Stimulated activated CD8-positive, alpha-beta memory T cell treated with anti-CD3 and anti-CD28 coated beads, Interleukin-7, amount 100 ng/mL, for 1 hour (primary cell): ENCODE measurements at places on chromosomes 16 and 17.

DNA sequence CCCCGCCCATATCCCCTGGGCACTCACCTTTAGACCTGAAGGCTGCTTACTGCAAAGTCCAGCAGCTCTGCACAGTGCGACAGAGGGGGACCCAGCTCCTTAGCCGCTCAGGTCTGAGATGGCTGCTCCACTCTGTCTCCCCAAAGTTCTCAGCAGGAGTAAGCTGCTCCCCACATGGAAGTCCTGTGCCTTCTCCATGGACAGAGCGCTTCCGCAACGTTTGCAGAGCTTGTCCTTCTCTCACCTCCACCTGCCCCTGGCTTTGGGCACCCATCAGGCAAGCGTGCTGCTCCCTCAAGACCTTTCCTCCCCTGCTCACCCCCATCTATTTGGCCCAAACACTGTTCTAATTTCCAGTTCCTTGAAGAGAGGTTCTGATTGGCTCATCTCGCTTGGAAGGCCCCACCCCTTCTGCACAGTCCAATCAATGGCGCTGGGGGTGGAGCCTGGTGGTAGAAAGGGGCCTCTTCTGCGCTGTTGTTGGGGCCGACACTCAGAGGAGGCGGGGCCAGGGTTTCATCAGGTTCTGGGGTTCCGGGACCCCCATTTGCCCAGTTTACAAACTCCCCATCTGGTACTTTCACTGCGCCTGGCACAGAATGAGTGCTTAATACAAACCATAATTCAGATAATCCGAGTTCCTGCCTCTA, 137.2 kb downstream of the CYLD start:
- DNase-seq, result no peak

GRCh38 chr16:17173281-17173680, 297.5 kb downstream of the XYLT1 start:
- DNase-seq, result no peak

DNA sequence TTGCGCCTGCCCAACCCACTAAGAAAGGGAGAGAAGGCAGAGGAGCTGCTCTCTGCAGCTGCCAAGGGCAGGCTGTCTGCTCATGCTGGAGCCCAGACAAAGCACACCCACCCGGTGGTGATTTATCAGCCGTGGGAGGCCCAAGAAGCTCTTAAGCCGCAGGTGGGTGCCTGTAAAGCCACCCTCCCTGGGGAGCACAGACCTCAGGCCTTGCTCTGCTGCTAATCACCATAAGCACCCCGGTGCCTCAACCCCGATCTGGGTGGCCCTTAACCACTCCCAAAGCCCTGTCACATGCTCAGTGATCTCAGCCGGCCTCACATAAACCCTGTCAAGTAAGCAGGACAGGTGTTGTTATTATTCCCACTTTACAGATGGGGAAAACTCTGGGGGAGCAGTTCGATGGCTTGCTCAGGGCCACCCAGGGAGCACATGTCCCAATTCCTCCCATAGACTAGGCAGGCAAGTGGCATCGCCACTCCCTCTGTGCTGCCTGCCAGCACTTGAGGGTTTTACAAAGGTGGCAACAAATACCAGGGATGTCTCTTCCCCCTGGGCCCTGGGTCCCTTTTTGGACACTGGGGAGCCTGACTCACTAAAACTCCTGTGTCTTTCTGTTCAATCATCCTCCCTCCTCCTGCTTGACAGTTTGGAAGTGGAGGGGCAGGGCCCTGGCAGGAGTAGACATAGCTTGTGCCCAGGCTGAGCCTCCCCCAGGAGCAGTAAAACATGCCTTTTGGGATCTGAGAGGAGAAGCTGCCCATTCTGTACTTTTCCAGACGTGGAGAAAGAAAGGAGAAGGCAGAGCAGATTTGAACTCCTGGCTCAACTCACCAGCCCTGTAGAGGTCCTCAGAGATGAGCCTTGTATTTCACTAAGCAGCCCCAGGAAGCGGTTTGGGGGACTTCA, 299.3 kb downstream of the SOX9 start:
- DNase-seq, result no peak

DNA sequence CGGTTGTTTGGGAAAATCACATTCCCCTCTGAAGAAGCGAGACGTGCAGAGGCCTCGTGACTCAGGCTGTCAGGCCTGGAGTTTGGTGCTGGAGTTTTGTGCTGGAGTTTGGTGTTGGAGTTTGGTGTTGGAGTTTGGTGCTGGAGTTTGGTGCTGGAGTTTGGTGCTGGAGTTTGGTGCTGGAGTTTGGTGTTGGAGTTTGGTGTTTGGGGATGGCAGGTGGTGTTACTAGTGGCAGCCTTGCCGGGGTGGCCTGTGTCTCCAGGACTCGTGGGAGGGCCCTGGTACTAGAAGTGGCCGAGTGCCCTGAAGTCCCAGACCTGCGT, 12.6 kb downstream of the TBC1D24 start:
- no peak for DNase-seq

GRCh38 chr16:54346041-54346440, 59.5 kb upstream of the IRX3 start:
- no peak for DNase-seq

DNA sequence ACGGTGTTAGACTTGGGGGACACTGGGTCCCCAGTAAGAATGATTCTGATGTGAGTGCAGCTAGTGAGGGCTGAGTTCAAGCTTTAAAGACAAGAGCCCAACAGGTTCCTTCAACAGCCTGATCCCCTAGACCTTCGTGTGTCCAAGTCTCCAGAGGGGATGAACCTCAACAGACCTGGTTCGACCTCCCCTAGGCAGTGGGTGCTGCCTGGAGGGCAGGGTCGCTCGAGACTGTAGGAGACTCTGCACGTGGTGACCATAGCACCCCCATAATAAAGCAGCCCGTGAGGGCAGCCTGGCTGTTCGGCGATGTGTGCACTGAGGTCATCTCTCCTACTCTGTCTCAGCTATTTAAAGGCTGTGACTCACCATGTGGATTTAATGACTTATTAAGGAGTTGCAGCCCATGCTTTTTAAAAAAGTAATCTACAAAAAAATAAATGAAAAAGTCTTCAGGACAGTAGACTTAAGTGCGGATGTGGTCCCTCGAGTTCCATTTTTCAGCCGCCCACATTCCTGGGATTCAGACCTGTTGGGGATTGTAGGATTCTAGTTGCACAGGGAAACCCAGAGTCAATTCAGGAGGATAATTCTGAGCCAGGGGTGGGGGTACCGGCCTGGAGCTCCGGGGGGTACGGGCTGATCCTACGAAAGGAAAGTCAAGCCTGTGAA, 23.4 kb upstream of the METRNL start:
- no peak for DNase-seq

- DNase-seq, result no peak
Measured at GRCh38 chr17:59754552-59754951, 47.1 kb downstream of the VMP1 start.

DNA sequence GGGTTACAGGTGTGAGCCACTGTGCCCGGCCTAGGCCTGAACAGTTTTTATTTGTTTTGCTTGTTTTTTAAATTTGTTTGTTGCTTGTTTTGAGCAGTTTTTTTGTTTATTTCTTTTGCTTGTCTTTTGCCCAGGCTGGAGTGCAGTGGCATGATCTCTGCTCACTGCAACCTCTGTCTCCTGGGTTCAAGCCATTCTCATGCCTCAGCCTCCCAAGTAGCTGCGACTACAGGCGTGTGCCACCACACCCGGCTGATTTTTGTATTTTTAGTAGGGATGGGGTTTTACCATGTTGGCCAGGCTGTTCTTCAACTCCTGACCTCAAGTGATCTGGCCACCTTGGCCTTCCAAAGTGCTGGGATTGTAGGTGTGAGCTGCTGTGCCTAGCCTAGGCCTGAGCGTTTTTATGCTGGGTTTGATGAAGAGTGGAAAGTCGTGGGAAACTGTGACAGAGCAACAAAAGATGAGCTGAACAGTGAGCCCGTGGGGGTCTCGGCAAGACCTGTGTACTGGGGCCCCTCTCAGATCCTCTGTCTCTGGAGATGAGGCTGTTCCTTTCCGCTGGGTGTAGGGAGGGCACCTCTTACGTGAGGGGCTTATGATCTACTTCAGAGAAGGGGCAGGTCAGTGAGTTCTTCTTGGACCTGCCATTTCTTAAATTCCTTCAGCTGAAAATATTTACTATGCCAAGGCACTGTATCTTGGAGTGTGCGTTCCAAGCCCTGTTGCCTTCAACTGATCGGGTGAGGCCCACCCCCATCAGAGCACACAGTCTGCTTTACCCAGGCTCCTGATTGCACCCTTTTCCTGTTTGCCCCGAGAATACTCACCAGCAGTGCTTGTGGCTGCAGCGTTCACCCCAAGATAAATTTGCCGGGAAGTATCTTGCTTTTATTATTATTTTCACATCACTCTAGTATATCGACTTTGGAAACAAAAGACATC, 322.1 kb downstream of the SEC14L1 start:
- DNase-seq, result no peak

GRCh38 chr16:84308120-84308519, 13.4 kb downstream of the WFDC1 start:
- no peak for DNase-seq

DNA sequence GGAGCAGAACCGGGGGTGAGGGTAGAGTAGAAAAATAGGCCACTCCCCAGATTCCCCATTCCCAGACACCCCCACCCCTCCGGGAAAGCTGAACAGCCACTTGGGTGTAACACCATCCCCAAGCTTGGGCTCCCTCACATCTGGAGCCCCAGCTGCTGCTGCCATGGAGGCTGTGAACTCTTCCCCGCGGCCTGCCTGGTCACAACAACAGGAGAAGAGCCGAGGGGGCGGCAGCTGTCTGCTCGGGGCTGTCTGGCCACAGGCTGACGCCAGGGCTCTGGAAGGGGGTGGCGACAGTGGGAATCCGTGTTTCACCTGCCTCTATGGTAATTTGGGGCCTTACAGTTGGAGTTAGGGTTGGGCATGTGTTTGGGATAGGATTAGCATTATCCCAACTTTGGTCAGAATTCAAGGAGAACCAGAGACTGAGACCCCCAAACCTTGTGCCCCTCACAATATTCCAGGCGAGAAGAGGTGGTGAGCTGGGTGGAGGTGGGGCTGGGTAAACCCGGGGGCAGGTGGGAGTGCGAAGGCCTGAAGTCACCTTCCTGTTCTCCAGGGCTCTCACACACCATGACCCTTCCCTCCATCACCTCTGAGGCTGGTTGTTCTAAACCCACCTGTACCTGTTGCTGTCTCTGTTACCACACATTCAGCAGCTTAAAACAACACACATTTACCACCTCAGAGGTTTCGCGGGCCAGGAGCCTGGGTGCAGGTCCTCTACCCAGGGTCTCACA, 29.7 kb upstream of the NXPH3 start:
- no peak for DNase-seq

GRCh38 chr16:69397821-69398521, 12.2 kb upstream of the TERF2 start:
- no peak for DNase-seq

DNA sequence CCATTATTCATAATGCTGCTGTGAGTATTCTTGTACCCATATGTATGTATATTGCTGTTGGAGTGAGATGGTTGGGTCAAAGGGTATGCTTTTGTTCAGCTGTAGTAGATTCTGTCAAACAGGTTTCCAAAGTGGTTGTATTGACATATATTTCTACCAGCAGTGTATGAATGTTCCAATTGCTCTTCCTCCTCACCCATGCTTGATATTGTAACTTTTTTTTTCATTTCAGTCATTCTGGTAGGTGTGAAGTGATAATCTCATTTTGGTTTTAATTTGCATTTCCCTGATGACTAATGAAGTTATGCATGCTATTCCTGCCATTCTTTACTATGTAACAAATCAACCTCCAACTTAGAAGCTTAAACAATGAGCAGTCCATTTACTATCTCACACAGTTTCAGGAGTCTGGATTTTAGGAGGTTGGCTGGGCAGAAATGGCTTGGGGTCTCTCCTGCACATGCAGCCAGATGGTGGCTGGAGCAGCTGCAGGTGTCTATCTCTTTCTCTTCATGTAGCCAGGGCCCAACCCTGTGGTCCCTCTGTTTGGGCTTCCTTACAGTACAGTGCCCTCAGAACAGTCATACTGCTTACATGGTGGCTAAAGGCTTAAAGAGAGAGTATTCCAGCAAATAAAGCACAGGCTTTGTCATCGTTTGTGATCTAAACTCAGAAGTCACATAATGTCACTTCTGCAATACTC, 21.2 kb downstream of the ERAL1 start:
- no peak for DNase-seq

DNA sequence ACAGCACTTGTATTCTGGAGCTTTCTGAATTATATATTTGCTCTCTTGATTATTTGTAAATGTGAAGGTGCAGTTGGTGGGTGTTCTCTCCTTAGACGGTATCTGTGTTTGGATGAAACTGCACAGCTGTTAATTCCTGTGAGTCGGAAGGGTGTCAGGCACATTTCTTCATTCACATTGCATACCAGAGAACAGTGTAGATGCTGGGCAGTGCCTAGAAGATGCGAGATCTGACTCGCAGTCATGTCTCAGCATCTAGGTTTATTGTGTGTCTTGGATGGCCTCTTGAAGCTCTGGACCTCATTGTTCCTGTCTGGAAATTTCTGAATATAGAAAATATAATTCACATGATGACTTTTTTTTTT, 61.2 kb downstream of the CLEC16A start:
- no peak for DNase-seq

DNA sequence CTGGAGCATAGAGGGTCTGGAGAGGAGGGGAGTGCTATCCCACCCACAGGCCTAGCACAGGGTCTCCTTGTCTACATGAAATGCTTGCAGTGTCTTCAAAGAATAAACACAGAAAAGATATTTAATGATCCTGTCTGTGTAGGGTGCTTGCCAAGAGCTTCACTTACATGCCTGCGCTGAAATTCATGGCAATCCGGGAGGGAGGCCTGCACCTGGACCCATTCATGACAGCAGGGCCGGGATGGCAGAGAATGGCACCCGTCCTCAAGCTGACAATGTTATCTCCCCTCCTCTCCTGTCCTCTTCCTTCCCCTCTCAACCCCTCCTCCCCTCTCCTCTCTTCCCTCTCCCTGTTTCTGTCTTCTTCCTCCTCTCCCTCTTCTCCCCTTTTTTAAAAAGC, 2.1 kb downstream of the ADGRG3 start:
- DNase-seq, result no peak

- DNase-seq, result no peak
Measured at GRCh38 chr17:81656118-81656743, at the start of gene PDE6G. PDE6G (minus strand) TSS chr17:81656542; CDS start chr17:81653305, 3,237 bp downstream.

GRCh38 chr16:69741951-69742904, 12.5 kb downstream of the NOB1 start:
- DNase-seq, result no peak

- no peak for DNase-seq
Measured at GRCh38 chr16:2333772-2334379, 6.7 kb downstream of the ABCA3 start.

- no peak for DNase-seq
Measured at GRCh38 chr17:47774331-47774730, 41.3 kb downstream of the TBX21 start.

GRCh38 chr17:1629504-1630310, 1.1 kb upstream of the SLC43A2 start:
- peak; percentile 55 for DNase-seq

GRCh38 chr17:55314784-55315491, 50.2 kb downstream of the HLF start:
- DNase-seq, result no peak

GRCh38 chr16:26672206-26672605, 394.5 kb upstream of the C16orf82 start:
- DNase-seq, result no peak

- no peak for DNase-seq
Measured at GRCh38 chr16:76959166-76959565, 231.8 kb upstream of the MON1B start.

- no peak for DNase-seq
Measured at GRCh38 chr16:71585318-71585703, 8.4 kb upstream of the TAT start.

- no peak for DNase-seq
Measured at GRCh38 chr17:41738801-41739112, 4.3 kb upstream of the HAP1 start.
